Activated CD4-positive, alpha-beta T cell treated with anti-CD3 and anti-CD28 coated beads, Interleukin-2, amount 10 ng/mL, durations not matched to agents 24 days and 14 days (primary cell): ENCODE measurements at places on chromosomes 6 and 20.

- H3K36me3 ChIP-seq: no peaks in the 10 kb centered on the region
- no peaks in the 10 kb centered on the region for H3K4me1 ChIP-seq
- H3K27ac ChIP-seq: no peak overlapping the region
- peaks cover 14% of the 10 kb centered on the region for H3K27me3 ChIP-seq
These were observed 234.5 kb upstream of the MAN1A1 start for GRCh38 chr6:119584088-119584487.

DNA sequence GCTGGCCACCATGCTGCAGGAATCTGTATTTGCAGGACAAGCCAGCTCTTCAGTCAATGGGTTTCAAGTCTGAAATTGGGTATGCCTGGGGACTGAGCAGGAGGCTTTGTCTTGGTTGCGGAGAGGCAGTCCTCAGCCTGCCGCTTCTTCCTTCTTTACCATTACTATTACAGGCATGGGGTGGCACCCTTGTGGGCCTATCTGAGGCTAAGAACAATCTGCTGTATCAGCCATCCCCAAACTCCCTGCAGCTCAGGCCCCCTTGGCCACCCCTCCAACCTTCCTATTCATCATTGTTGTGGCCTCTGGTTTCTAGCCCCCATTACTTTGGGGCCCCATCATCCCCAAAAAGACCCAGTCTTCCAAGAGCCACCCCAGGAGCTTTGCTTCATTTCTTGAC is 289.2 kb upstream of the FOXQ1 start:
- peaks cover 3% of the 10 kb centered on the region for H3K27me3 ChIP-seq
- no peaks in the 10 kb centered on the region for H3K4me1 ChIP-seq
- no peak overlapping the region for H3K27ac ChIP-seq
- no peaks in the 10 kb centered on the region for H3K36me3 ChIP-seq
- H3K4me3 ChIP-seq: no peak overlapping the region

DNA sequence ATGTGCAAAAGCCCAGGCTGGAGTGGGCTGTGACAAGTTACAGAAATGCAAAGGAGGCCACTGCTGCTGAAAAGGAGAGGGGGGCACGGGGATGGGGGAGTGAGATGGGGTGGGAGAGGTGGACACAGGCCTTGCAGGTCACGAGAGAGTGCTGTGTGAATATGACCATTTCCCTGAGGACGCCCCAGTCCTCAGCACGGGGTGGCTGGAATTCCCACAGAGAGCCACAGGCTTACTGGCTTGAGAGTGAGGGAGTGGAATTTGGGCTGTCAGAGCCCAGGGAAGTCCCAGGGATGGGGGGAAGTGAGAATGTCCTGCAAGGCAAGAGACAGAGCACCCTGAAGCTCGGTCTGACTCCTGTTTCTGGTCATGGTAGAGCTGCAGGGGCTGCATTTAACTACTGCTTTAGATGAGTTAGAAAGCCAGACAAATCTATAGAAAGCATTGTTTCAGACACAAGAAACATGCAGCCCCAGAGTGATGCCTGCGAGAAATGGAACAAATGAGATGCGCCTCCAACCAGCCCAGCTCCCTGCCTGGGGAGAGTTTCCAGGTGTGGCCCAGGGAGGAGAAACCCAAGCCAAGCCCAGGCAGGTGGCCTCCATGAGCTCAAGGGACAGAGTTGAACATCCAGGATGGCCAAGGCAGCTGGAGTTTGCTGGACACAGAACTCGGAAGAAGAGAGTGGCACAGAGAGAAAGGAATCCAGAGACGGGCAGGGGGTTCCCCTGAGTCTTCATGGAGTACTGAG is 30.5 kb downstream of the NPEPL1 start:
- no peaks in the 10 kb centered on the region for H3K4me1 ChIP-seq
- DNase-seq: no peak
- no peak overlapping the region for H3K4me3 ChIP-seq
- H3K36me3 ChIP-seq: no peaks in the 10 kb centered on the region
- no peak overlapping the region for H3K27ac ChIP-seq

- peaks cover 39% of the 10 kb centered on the region for H3K4me1 ChIP-seq
- no peak overlapping the region for H3K27ac ChIP-seq
- peaks cover 3% of the 10 kb centered on the region for H3K27me3 ChIP-seq
- H3K36me3 ChIP-seq: peaks cover 22% of the 10 kb centered on the region
These were observed 2.2 kb downstream of the TM9SF4 start for GRCh38 chr20:32111753-32112152.

DNA sequence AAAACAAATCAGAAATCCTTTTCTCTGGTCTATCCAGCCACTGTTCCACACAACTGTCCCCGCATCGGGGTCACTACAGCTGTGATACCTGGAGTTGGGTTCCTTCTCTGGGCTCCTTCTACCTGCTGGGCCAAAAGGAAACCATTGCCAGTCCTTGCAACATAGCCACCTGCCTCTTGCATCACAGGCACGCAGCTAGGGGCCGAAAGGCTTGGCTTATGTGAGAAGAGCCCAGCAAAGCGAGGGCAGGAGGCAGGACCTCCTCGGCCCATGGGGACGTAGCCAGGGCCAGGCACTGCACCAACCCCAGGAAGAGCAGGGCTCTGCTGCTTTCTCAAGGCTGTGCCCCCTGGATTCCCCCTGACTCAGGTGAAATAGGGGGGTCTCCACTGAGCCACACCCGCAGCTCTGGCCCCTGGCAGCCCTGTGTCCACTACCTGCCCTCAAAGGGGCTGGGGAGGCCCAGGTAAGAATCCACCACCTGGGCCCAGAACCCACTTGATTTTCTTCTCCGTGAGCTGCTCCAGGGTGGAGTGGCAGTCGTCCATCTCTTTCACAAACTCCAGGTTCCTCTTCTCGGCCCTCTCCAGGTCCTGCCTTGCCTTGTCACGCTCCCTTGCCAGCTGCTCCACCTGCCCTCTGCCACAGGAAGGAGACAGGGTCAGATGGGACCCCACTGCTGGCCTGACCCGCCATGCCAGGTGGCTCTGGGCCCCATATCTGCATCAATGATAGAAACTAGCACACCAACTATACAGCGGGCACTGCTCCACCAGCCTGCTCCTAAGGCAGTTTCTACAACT is 88.9 kb downstream of the GINS1 start:
- no peak overlapping the region for H3K27ac ChIP-seq
- H3K36me3 ChIP-seq: no peaks in the 10 kb centered on the region
- no peaks in the 10 kb centered on the region for H3K4me1 ChIP-seq

DNA sequence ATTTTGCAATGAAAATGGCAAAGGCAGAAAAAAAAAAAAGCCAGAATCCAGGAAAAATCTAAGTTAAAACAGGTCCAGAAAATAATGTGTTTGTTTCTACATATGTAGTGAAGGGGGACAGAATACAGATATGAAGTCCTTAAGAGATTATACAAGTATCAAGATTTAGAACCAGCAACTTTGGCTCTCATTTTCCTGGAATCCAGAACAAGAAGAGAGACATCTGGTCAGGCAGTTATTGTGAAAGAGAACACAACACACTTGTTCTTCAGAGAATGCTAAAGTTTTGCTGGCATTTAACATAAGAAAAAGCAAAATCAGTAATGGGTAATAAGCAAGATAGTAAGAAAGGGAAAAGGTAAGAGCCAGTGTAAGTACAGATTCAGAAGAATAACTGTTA is 21.1 kb downstream of the BAG2 start:
- H3K4me1 ChIP-seq: no peaks in the 10 kb centered on the region
- H3K27me3 ChIP-seq: no peaks in the 10 kb centered on the region
- H3K4me3 ChIP-seq: no peak overlapping the region
- no peak for DNase-seq
- peaks cover 6% of the 10 kb centered on the region for H3K36me3 ChIP-seq

GRCh38 chr6:26205625-26206574 is 118.7 kb downstream of the HFE start:
- peaks cover 4% of the 10 kb centered on the region for H3K27me3 ChIP-seq
- H3K27ac ChIP-seq: no peak overlapping the region
- H3K4me3 ChIP-seq: no peak overlapping the region
